ENCODE measurements at places on chromosomes 1 and 21.

DNA sequence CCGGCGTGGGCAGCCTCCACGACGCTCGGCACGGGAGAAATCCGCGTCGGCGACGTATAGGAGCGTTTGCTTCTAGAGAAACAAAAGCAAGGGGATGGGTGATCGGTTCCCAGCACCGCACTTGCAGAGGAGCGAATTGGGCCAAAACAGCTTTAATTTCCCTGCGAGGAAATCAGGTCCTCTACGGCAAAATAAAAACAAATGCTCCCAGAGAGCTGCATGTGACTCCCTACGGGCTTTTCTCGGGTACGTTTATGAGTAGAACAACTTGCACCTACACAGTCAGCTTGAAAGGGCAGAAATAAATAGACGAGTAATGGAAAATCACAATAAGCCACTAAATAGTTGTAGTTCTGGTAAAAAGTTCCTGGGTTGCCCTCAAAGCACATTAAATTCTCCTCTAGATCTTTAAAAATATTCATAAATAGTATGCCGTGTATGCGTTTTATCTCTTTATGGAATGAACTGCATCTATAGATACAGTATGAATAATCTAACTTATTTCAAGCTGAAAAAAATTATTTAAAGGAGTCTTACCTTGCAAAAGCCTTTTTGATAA is 1.2 kb downstream of the NHLH2 start:
- DNase-seq: no peak

GRCh38 chr21:38255571-38256117 is 1.1 kb upstream of the KCNJ15 start:
- DNase-seq: no peak

DNA sequence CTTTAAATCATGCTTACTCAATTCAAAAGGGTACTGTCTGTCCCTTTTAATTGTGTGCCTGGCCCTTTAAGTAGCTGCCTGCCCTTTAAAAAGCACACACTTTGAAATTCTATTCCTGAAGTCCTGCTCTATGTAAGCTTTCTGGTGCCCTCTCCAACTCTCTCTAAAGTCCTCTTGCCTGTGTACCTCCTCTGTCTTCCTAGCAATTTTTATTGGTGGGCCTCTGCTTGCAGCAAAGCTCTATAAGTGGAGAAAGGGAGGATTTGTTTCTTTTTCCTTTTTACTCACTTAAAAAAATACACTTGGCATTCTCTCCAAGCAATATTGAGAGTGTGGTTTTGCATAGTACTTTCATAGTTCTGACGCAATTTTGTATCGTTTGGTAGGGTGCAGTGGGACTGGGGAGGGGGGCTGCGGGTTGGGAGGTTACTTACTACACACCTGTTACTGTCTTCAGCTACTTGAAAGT is 135.4 kb downstream of the LMO4 start:
- no peak for DNase-seq

DNA sequence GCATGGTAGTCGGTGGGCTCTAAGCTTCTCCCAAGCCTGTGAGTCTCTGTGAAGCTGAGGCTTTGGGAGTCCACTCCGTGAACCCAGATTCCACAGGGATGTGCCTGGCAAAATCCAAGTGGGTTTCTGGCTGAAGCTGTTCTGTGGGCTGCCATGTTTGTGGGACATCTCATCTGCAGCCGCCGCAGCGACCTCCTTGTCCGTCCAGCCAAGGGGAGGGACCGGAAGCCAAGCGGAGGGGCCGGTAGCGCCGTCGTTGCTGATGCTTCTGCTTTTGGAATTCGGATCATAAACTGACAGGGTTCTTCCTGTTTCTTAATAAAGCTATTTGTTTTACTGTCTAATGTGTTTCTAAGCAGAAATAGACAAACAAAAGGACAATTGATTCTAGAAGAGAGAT is 13.3 kb downstream of the KIF26B start:
- DNase-seq: no peak

DNA sequence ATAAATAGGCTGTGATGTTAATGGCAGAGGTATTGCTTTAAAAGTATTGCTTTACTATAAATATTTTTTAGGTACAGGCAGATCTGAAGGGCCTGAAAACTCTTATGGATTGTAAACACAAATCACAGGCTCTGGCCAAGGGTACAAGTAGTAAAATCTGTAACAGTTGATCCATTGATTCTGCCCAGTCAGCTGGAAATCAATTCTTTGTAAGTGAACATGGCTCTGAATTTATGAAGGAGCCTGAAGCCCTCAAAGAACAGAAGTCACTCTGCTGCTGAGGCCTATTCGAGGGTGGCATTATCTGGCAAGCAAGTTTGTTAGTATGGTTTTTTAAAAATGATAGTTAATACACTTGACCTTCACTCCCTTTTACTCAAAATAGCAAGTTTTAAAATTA is 834.0 kb upstream of the TMPRSS15 start:
- DNase-seq: no peak

- no peak for DNase-seq
These were observed 11.8 kb downstream of the ZBTB17 start for GRCh38 chr1:15963968-15964648.

GRCh38 chr1:185404907-185405568 is 88.0 kb upstream of the IVNS1ABP start:
- DNase-seq: no peak

GRCh38 chr1:236795757-236796667 is 920 bp downstream of the MTR start:
- no peak for DNase-seq

DNA sequence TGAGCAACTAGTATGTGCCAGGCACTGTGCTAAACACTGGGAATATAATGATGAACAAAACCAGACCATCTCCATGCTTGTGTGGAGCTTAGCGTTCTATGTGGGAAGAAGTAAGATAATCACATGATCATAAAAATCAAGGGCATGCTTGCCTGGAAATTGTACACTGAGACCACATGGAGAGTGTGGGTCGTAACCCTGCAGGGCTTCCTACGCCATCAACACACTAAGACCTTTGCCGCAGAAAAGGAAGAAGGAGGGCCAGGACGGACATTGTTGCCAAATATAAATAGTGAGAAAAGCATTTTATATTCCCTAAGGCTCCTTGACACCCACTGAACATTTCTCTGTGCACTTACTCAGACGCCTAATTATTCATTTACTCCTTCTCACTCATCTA is 388.1 kb upstream of the VAMP3 start:
- DNase-seq: no peak

GRCh38 chr1:241963722-241964121 is 6.2 kb downstream of the BECN2 start:
- DNase-seq: no peak

GRCh38 chr1:18816808-18817207 is 42.7 kb downstream of the TAS1R2 start:
- no peak for DNase-seq

DNA sequence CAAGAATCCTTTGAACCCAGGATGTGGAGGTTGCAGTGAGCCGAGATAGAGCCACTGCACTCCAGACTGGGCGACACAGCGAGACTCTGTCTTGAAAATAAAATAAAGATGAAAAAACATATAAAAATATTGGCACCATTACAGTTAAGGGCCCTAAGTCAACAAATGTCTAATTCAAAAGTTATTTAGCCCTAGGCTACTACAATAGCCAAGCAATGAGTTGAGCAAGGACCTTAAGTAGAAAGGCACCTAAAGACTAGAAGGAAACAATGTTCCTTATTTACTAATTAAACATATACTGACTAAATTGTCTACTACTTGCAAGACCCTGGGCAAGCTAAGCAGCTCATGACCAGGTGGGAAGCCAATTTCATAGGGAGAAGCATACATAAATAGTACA is 4.1 kb downstream of the PIK3R3 start:
- DNase-seq: no peak

GRCh38 chr1:169305948-169306347 is 61.6 kb downstream of the NME7 start:
- no peak for DNase-seq

GRCh38 chr21:37045149-37045548 is 27.7 kb downstream of the PIGP start:
- DNase-seq: no peak

DNA sequence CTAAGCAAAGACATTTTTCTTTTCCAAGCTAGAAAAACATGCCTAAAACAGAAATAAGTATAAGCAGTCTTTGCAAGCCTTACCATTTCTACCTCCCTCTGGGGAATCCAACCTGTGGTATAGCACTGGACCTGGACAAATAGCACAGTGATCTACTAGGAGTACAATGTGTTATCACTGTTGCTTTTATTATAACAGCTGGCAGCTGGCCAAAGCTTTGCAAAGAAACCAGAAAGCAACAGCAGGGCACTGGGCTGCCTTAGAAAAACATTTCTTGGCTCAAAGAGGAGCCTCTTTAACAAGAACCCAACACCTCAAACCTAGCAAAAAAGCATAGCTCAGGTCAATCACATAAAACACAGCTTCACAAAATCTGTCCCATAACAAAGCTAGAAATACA is 294.5 kb upstream of the GREM2 start:
- no peak for DNase-seq
